Stimulated activated CD4-positive, alpha-beta T cell treated with anti-CD3 and anti-CD28 coated beads, Interleukin-1b, Interleukin-23, amount 100 ng/mL, for 24 hours (primary cell): ENCODE measurements at places on chromosomes 7 and 10.

DNA sequence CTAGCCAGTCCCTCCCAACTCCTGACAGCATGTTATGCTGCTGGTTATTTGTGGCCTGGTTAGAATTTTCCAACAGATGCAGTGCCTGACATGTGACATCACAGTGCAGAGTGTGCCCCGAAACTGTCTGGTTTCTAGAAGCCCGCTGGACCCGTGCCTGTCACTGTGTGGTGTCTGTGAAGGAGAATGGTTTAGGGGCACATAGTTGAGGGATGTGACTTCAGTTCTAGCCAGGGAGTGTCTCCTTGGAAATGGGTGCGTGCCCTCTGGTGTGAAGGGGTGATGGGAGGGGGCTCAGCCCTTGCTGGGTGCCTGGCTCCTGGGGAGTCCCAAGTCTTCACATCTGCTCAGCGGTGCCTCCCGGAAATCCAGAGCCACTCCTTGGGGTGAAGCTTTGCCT, 303.6 kb downstream of the GLRX3 start:
- DNase-seq: no peak

DNA sequence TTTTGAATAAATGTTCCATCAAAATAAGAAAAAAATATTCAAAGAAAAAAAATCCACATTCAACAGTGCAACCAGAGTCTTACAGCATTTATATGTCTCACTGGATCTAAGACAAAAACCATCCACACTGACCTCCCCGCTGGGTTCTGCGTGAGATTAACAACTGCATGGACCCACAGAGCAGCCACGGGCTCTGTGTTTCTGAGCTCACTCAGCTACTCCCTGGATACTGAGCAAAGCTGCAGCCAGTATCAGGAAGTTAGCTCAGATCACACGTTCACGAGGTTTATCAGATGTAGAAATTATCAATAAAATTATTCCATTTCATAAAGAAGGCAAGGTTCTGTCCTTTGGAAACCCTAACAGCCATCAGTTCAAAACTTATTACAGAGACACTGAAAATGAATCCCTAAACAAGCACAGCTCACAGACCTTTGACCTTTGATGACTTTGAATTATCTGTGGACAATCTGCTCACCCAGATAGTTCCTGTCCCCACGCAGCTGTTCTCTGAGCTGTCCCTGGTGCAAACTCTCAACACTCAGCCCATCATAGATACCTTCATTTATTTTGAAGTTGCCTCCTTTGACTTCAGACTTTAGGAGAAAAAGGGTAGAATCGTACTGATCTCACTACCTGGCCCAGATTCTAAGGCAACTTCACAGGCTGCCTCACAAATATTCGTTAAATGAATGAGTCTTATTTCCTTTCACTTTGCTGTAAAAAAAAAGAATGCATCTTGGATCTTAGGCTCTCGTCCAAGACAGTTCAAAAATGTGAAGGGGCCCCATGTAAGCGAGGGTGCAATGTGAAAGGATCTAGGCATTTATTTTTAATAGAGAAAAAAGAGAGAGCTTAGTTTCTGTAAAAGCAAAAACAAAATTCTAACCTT, 67.7 kb upstream of the SVIL start:
- DNase-seq: no peak

DNA sequence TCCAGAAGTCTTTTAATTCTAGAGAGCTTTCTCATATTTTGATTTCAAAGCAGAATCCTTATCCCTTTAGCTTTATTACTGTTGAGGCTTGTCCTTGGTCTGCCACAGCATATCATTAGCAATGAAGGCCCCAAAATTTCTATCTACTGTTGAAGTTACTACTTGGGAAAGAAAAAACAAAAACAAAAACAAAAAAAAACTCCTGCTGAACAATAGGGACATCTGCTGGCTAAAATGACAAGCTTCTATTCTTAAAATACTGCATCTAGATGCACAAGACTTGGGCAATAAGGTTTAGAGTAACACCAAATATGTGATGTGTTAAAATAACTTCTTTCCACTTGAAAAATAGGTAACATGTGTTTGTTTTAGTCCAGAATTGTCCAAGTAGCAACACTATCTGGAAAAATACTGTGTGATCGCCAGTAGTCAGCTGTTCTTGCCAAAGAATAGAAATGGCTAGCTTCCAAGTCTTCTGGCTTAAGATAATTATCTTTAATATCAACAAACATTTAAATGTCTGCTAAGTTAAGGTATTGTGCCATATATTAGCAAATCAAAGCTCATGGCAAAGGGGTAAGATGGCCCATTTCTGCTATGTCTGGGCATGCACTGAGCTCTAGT, 3.8 kb upstream of the DMTF1 start:
- no peak for DNase-seq

- no peak for DNase-seq
Measured at GRCh38 chr7:2608921-2609411, 22.8 kb upstream of the TTYH3 start.

DNA sequence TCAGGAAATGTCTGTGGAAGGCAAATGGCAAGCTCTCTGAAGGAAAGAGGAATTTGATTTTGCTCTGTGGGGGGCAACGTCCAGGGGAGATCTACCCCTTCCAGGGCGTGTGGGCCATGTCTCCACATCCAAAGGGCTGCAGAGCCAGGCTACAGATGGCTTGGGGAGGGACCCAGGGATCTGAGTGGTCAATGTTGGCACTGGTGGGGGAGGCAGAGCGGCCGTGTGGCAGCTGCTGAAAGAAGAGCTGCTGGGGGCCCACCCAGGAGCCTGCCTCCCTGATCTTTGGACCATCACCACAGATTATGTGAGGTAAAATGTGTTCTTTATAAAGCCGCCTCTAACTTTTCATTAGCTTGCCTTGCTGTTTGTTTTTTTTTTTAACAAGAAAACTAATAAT, 144.1 kb downstream of the HERPUD2 start:
- DNase-seq: no peak

DNA sequence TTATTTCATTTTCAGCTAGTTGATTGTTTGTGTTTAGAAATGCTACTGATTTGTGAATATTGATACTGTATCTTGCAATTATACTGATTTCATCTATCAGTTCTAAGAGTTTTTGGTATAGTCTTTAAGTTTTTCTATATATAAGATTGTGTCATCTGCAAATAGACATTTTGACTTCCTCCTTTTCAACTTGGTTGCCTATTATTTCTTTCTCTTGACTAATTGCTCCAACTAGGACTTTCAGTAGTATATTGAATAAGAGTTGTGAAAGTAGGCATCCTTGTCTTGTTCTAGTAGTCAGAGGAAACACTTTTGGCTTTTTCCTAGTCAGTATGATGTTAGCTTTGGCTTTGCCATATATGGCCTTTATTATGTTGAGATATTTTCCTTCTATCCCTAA, 20.4 kb downstream of the PHTF2 start:
- DNase-seq: no peak

DNA sequence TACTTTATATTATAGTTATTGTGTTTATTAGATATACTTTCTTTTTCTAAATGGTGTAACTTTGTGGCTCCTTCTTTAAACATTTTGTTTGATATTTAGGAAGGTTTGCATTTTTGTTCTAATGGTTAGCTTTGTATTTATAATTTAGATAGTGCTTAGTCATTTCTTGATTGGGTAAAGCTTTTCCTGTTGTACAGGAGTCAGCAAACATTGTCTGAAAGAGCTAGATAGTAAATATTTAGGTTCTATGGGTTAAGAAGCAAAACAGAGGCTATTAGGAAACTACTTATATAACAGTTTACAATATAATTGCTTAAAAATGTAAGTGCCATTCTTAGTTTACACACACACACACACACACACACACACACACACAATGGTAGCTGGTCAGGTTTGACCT, 70.6 kb upstream of the CCDC6 start:
- DNase-seq: no peak

- no peak for DNase-seq
Measured at GRCh38 chr10:35498693-35499092, 106.4 kb upstream of the GJD4 start.

GRCh38 chr7:84970670-84971069, 216.2 kb downstream of the SEMA3D start:
- no peak for DNase-seq

DNA sequence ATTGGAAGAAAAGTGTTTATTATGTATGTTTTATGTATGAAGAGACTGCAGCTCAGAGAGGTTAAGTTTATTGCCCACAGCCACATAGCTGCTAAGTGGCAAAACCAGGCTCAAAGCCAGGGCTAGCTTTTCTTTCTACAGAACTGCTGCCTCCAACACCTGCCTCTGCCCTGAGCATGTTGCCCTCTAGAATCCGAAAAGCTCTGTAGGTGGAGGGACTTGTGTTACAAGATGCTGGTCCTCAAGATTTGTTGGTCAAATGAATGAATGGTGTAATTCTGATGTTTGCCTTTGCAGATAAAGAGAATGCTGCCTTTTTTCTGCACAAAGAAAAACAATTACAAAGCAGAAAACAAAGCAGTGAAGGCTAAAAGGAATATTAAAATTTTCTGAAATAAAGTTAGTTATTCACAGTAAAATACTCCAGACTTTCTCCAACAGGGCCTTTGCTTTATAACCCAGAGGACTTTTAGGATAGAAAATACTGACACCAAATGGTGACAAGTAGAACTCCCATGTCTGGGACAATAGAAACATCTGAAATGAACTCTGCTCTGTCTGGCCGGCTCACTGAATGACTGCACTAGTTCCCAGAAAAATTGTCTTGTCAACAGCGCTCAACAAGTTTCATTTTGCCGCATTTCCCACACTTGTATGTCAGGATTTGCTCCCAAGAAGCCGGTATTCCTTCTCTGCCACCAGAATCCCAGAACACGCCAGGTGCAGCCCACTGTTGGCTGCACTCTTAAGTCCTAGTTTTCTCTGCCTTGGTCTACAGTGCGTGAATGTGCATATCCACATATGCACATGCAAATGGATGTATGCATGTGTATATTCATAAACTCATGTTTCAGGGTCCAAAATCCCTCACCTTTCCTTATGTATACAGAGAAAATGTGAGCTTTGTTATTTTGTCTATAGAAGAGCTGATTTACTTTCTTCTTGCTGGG, 11.0 kb upstream of the DNTT start:
- DNase-seq: no peak

DNA sequence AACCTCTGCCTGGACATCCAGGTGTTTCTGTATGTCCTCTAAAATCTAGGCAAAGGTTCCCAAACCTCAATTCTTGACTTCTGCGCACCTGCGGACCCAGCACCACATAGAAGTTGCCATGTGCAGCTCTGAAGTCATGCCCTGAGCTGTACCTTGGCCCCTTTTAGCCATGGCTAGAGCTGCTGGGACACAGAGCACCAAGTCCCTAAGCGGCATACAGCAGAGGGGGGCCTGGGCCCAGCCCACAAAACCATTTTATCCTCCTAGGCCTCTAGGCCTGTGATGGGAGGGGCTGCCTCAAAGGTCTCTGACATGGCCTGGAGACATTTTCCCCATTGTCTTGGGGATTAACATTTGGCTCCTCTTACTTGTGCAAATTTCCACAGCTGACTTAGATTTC, 14.6 kb downstream of the TMEM243 start:
- no peak for DNase-seq

DNA sequence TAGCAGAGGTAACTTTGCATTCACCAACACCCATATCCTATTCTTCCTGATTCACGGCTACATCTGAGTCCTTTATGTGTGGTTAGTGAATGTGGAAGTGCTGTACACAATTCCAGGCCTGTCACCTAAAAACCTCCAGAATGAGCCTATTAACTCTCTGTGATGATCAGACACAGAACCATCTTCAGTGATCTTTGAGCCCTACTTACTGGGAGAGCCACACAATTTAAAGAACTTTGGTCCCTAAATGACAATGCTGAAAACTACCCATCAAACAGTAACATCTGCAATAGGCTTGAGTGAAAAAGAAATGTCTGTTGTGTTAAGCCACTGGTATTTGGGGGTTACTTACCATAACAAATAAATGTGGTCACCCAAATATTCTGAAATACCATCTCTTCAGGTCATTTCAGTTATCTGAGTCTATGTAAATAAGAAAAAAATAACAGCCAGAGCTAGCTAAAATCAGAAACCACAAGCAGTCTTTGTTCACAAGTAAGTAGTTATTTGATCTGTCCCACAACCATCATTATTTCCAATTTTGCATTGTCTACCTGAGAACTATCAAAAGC, 145.7 kb downstream of the HGF start:
- no peak for DNase-seq

- no peak for DNase-seq
Measured at GRCh38 chr10:8254350-8254749, 199.9 kb downstream of the GATA3 start.

DNA sequence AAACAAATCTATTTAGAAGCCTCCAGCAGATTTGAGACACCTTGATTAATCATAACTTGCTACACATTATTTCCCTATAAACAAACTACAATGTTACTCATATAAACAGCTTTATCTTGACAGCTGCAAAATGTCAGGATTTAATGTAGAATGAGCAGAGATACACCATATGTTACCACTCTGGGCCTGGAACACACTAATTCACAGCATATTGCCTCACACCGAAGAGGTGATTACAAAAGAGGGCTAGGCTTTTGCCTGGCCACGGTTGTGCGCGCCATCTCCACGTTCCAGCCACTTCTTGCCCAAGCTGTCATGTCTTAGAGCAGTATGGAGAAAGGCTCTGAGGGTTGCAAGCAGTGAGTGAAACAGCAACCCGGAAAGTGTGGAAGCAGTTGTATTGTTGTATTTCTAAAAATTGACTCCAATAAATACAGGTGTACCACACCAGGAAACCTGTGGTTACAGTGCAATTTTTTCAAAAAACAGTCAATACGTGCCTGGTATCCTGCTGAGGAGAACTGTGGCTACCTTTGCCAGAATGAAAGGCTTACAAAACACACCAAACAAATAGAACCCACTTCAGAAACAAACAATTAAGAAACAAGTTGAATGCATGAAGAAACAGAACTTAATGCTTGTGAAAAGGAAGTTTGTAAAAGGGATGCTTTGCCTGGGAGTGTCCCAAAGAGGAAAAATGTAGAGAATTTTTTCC, 498.1 kb downstream of the PLXNA4 start:
- no peak for DNase-seq

- DNase-seq: no peak
Measured at GRCh38 chr10:129274748-129275474, 192.1 kb upstream of the MGMT start.

- no peak for DNase-seq
Measured at GRCh38 chr7:30286749-30287148, 2.4 kb downstream of the ZNRF2 start.

DNA sequence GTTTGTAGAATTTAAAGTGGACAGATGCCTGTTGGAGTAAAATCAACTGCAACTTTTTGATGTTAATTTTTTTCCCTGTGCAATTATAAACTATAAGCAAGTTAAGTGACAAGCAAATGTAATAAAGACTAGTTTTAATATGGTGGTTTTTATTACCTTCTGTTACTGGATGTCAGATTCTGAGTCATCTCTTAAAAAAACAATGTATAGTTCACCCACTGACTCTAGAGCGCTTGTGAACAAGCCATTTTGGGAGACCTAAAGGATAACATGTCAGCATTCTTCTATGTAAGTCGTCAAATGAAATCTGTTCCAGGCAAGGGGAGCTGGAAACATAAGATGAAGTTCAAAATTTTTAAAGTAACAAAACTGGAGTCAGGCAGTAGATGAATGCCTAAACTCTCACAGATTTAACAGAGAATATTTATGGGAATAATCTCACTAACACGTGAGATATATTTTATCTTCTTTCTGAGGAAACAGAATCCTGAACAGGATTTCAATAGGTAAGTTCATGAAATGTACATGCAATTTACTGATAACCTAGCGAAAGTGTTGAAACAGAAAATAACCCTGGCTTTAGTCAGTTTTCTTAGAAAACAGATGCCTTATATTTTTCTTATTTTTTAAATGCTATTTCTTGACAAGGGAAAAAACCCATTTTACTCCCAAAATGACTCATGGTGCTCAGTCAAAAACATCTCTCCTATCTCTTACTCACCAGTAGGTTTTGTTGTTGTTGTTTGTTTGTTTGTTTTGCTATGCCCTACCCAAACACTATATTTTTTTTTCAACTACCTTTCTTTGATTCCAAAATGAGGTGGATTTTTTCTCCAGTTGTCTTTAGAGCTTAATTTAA, 91.7 kb downstream of the SLC39A12 start:
- no peak for DNase-seq
